Psoas muscle (tissue), 8 donors: ENCODE measurements at places on chromosomes 7 and 10. TPM values are rescaled to one million over a fixed set of nuclear protein-coding genes. Genes with fewer than 3 reads are reported as not detected.

TIMM23 gene
- polyA plus RNA-seq: 122 TPM

SPDYE5 gene
- 0.01 TPM for polyA plus RNA-seq

CLDN3 gene
- not detected for polyA plus RNA-seq

MAT1A gene
- not detected for polyA plus RNA-seq

ECHDC3 gene
- polyA plus RNA-seq: 55.8 TPM

SPACDR gene
- not detected for polyA plus RNA-seq

GBX1 gene
- polyA plus RNA-seq: 0.21 TPM

CRTAC1 gene
- polyA plus RNA-seq: 0.30 TPM

DNA sequence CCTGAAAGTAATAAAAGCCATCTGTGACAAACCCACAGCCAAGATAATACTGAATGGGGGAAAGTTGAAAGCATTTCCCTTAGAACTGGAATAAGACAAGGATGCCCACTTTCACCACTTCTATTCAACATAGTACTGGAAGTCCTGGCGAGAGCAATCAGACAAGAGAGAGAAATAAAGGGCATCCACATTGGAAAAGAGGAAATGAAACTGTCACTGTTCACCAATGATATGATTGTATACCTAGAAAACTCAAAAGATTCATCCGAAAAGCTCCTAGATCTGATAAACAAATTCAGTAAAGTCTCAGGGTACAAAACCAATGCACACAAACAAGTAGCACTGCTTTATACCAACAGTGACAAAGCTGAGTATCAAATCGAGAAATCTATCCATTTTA lies 581.7 kb upstream of the TEX47 start:
- no peaks in the 10 kb centered on the region for H3K27me3 ChIP-seq
- no peak overlapping the region for H3K4me3 ChIP-seq
- H3K4me1 ChIP-seq: no peaks in the 10 kb centered on the region

DNA sequence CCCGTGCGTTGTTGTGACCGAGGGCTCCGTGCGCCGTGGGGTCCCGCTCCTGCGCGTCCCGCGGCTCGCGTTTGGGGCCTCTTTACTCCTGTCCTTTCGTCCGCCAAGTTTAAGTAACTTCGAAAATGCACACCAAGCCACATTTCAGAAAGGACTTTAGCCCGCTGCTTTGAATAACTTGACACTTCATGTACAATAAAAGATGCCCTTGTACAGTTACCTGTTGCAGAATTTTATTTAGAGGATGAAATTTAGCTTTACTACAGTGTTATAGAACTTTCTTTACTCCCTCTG lies 459 bp downstream of the SUGCT start:
- H3K4me3 ChIP-seq: peak overlapping the region; percentile 99
- peaks cover 26% of the 10 kb centered on the region for H3K4me1 ChIP-seq
- H3K36me3 ChIP-seq: no peaks in the 10 kb centered on the region
- no peak for DNase-seq

DNA sequence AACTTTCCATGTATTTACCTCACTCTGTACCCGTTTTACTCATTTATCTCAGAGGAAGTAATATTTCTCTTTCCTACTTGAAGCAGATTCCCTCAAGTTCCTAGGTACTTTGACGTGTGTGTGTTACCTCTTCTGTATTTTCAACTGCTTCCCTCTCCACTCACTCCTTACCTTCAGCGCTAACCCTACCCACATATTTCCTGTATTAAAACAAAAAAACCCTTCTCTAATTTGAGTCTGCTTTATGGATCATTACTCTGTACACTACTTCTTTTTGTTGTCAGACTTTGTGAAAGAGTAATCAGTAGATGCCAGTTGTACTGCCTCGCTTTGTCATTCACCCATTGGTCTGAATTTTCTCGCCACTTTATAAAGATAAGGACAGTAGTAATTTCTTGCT lies 74.0 kb downstream of the CDK13 start:
- no peaks in the 10 kb centered on the region for H3K4me1 ChIP-seq
- no peaks in the 10 kb centered on the region for H3K27me3 ChIP-seq
- H3K27ac ChIP-seq: no peak overlapping the region
- H3K36me3 ChIP-seq: peaks cover 25% of the 10 kb centered on the region

GRCh38 chr7:95199779-95200558 lies 124.4 kb downstream of the PON1 start:
- no peak for DNase-seq
- H3K4me3 ChIP-seq: no peak overlapping the region
- H3K36me3 ChIP-seq: no peaks in the 10 kb centered on the region
- no peaks in the 10 kb centered on the region for H3K27me3 ChIP-seq
- H3K27ac ChIP-seq: no peak overlapping the region

- H3K4me1 ChIP-seq: no peaks in the 10 kb centered on the region
- H3K4me3 ChIP-seq: no peak overlapping the region
These were observed 396.5 kb downstream of the TCERG1L start for GRCh38 chr10:130915065-130915464.

- peak overlapping the region; percentile 5 for H3K27ac ChIP-seq
- no peaks in the 10 kb centered on the region for H3K27me3 ChIP-seq
- no peak for DNase-seq
- peaks cover 14% of the 10 kb centered on the region for H3K36me3 ChIP-seq
These were observed 4.0 kb downstream of the PDGFA start for GRCh38 chr7:515628-516027.

DNA sequence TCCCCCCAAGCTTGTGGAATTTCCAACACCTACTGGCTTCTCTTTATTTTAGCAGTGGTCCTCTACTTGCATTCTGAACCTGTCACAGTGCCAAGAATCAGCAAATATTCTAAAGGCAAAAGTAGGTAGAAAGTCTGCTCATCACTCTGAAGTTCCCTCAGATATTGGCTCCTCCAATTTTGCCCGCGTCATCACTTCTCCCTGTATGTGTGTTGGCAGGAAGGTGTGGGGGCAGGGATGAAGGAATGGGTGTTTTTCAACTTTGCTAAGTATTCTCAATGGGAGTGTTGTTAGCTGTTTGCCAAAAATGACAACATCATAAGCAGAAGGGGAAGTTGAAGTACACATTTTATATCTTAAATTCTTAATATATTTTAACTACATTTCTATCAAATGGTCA lies 226.2 kb downstream of the POLR1F start:
- H3K27me3 ChIP-seq: no peaks in the 10 kb centered on the region
- H3K36me3 ChIP-seq: no peaks in the 10 kb centered on the region
- no peak overlapping the region for H3K27ac ChIP-seq
- no peak overlapping the region for H3K4me3 ChIP-seq

GRCh38 chr7:93051660-93052059 lies 66.1 kb downstream of the SAMD9 start:
- H3K27ac ChIP-seq: no peak overlapping the region
- H3K27me3 ChIP-seq: no peaks in the 10 kb centered on the region
- peaks cover 5% of the 10 kb centered on the region for H3K4me1 ChIP-seq

DNA sequence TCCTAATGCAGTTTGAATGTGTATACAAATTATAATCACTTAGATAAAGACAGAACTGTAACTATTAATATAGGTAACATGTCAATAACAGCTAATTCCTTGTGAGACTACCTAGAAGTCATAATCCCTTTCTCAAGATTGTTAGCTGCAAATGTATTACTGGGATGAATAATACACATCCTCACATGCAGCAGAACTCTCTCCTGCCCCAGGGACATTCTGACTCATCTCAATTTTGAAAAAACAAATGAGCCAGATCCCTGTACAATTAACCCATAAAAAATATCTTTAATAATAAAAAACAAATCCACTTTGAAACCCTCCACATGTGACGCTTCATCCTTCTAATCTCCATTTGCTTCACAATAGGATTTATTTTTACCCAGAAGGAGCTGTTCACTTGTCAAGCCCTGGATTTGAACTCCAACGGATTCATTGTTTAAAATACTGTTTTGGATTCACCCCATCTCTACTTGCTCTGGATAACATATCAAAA lies 428.4 kb upstream of the TEX47 start:
- no peak overlapping the region for H3K4me3 ChIP-seq
- no peaks in the 10 kb centered on the region for H3K27me3 ChIP-seq
- H3K36me3 ChIP-seq: no peaks in the 10 kb centered on the region
- no peak overlapping the region for H3K27ac ChIP-seq
- DNase-seq: no peak

- no peaks in the 10 kb centered on the region for H3K4me1 ChIP-seq
- DNase-seq: no peak
- no peaks in the 10 kb centered on the region for H3K27me3 ChIP-seq
- H3K27ac ChIP-seq: no peak overlapping the region
These were observed 50.9 kb downstream of the DOCK1 start for GRCh38 chr10:126955934-126956711.

DNA sequence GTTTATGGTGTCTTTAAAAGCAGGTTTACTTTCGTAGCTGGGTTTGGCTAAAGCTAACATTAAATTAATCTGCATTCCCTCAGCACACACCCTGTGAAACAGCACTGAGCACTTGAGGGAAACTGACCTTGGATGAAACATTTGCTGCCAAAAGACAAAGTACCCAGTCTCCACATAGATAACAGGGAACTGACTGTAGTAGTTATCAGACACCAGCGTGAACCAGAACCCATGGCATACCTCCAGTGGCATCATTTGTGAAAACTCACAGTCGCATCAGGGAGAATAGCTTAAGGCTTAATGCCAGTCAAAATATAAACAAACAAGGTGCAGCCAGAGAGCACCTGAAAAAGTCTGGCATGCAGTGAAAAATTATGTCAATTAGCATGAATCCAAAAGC lies 357.8 kb upstream of the C7orf33 start:
- no peaks in the 10 kb centered on the region for H3K27me3 ChIP-seq
- no peaks in the 10 kb centered on the region for H3K36me3 ChIP-seq
- H3K4me3 ChIP-seq: no peak overlapping the region
- no peak overlapping the region for H3K27ac ChIP-seq

DNA sequence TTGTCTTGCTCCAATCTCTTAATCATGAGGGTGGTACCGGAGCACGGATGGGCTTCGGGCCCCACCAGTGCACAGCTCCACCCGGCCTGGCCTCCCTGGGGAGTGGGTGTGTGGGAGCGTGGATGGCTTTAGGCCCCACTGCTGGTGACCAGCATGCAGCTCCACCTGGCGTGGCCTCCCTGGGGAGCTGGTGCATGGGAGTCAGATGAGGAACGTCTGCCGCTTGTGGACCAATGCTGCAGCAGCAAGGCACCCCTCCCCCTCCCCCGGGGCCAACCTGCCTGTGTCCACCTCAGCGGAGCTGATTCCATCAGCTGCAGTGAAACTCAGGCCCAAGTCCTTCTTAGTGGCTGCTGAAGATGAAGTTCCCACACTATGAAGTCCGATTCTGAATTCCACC lies 511.4 kb downstream of the PTPRN2 start:
- DNase-seq: no peak
- no peaks in the 10 kb centered on the region for H3K4me1 ChIP-seq
- no peaks in the 10 kb centered on the region for H3K36me3 ChIP-seq
- no peaks in the 10 kb centered on the region for H3K27me3 ChIP-seq

- H3K4me3 ChIP-seq: no peak overlapping the region
- H3K36me3 ChIP-seq: no peaks in the 10 kb centered on the region
- H3K27ac ChIP-seq: no peak overlapping the region
- DNase-seq: no peak
- no peaks in the 10 kb centered on the region for H3K4me1 ChIP-seq
These were observed 38.3 kb upstream of the TMEM140 start for GRCh38 chr7:135109562-135109961.

GRCh38 chr7:782718-783449 lies 49.4 kb upstream of the SUN1 start:
- no peaks in the 10 kb centered on the region for H3K27me3 ChIP-seq
- no peak overlapping the region for H3K4me3 ChIP-seq
- H3K27ac ChIP-seq: no peak overlapping the region
- H3K4me1 ChIP-seq: peaks cover 5% of the 10 kb centered on the region

DNA sequence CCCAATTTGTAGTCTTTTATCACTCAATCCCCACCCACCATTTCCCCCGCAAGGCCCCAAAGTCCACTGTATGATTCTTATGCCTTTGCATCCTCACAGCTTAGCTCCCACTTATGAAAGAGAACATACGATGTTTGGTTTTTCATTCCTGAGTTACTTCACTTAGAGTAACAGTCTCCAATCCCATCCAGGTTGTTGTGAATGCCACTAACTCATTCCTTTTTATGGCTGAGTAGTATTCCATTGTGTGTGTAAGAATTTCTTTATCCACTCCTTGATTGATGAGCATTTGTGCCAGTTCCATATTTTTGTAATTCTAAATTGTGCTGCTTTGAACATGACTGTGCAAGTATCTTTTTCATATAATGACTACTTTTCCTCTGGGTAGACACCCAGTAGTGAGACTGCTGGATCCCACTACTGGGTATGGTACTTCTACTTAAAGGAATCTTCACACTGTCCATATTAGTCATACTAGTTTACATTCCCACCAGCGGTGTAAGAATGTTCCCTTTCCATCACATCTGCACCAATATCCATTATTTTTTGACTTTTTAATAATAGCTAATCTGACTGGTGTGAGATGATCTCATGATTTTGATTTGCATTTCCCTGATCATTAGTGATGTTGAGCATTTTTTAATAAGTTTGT lies 152.6 kb downstream of the JMJD1C start:
- H3K27me3 ChIP-seq: no peaks in the 10 kb centered on the region
- no peak for DNase-seq
- H3K27ac ChIP-seq: no peak overlapping the region
- no peak overlapping the region for H3K4me3 ChIP-seq
- no peaks in the 10 kb centered on the region for H3K36me3 ChIP-seq

DNA sequence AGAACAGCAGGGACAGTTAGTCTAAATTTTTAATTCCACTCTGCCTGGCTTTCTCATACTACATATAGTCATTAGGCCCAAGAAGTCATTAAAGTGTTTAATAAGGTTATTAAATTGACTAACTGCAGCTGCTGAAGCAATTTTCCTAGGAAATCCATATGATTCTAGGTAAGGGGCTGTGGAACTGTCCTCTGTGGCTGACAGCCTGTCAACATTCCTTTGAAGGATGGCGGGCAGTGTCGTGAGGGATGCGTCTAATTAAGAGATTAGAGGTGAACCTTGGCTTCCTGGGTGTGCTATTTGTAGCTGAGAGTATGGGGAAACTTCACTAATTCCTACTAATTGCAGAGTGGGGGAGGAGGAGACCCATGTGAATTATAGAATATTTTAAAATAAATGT lies 64.6 kb downstream of the SNX10 start:
- DNase-seq: no peak
- no peaks in the 10 kb centered on the region for H3K27me3 ChIP-seq

DNA sequence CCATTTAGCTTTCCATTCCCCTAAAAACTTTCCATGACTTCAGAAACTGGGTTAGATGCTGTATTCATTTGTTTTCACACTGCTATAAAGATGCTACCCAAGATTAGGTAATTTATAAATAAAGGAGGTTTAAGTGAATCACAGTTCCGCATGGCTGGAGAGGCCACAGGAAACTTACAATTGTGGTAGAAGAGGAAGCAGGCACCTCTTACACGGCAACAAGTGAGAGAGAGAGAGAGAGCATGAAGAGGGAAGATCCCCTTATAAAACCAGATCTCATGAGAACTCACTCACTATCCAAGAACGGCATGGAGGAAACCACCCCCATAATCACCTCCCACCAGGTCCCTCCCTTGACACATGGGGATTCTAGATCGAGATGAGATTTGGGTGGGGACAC lies 336.8 kb downstream of the TFEC start:
- H3K36me3 ChIP-seq: no peaks in the 10 kb centered on the region
- H3K27ac ChIP-seq: no peak overlapping the region
- no peaks in the 10 kb centered on the region for H3K4me1 ChIP-seq
- H3K27me3 ChIP-seq: no peaks in the 10 kb centered on the region
